Spleen (tissue), 13 donors: ENCODE measurements at places on chromosomes 7 and 10. TPM values are rescaled to one million over a fixed set of nuclear protein-coding genes. Genes with fewer than 3 reads are reported as not detected.

- no peak overlapping the region for H3K27ac ChIP-seq
- no peak for DNase-seq
- H3K27me3 ChIP-seq = no peaks in the 10 kb centered on the region
- no peaks in the 10 kb centered on the region for H3K4me1 ChIP-seq
Observed at GRCh38 chr7:90173127-90173844, 19.0 kb downstream of the STEAP1 start.

- DNase-seq = peak; percentile 31
- H3K4me1 ChIP-seq = no peaks in the 10 kb centered on the region
- H3K27ac ChIP-seq = no peak overlapping the region
- H3K36me3 ChIP-seq = no peaks in the 10 kb centered on the region
- H3K27me3 ChIP-seq = no peaks in the 10 kb centered on the region
Observed at GRCh38 chr10:131555406-131555805, 243.9 kb upstream of the TCERG1L start.

DNA sequence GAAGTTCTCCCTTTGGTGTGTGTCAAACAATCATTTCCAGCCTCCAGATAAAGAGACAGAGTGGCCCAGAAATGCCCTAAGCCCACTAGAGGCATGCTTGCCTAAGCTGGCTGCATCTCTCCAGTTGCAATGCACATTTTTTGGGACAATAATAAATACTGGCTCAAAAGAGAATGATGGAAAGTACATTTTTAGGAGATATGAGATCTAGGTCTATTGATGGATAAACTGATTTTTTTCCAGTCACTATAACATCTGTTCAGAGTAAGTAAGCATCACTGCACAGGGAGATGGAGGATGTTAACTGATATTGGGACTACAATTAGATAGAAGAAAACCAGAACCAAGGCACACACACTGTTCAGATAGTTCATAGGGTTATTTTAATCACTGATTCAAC is 553.0 kb downstream of the GRM8 start:
- H3K4me1 ChIP-seq = no peaks in the 10 kb centered on the region
- no peaks in the 10 kb centered on the region for H3K36me3 ChIP-seq
- H3K27ac ChIP-seq = no peak overlapping the region
- no peak overlapping the region for H3K4me3 ChIP-seq

DNA sequence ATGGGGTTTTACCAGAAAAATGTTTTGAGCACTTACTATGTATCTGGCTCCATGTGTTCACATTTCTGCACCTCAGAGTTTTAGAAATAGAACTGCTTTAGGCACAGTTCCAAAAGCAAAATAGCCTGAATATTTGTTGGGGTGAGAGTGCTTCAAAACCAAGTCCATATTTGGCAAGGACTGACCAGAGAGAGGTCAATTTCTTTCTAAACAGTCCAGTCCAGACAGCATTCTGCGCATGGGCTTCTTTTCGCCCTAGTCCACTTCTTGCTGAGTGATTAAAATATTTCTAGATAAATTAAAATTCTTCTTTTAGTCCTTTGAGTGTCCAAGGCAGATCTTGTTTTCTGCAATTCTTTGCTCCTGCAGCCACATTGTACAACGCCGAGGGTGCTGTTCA is 427.0 kb downstream of the PHTF2 start:
- H3K27me3 ChIP-seq = no peaks in the 10 kb centered on the region
- peak overlapping the region; percentile 29 for H3K27ac ChIP-seq
- H3K4me3 ChIP-seq = no peak overlapping the region
- no peak for DNase-seq

- H3K36me3 ChIP-seq = no peaks in the 10 kb centered on the region
- no peaks in the 10 kb centered on the region for H3K4me1 ChIP-seq
- H3K27me3 ChIP-seq = no peaks in the 10 kb centered on the region
- H3K27ac ChIP-seq = no peak overlapping the region
- no peak overlapping the region for H3K4me3 ChIP-seq
Observed at GRCh38 chr7:84783141-84783778, 403.6 kb downstream of the SEMA3D start.

GRCh38 chr10:106592396-106592795 is 572.1 kb downstream of the SORCS1 start:
- DNase-seq = no peak
- H3K27ac ChIP-seq = no peak overlapping the region
- H3K4me3 ChIP-seq = no peak overlapping the region
- H3K4me1 ChIP-seq = no peaks in the 10 kb centered on the region
- H3K36me3 ChIP-seq = no peaks in the 10 kb centered on the region

GRCh38 chr10:28241741-28242399 is 61.0 kb downstream of the MPP7 start:
- H3K4me1 ChIP-seq = peaks cover 18% of the 10 kb centered on the region
- no peaks in the 10 kb centered on the region for H3K27me3 ChIP-seq
- H3K36me3 ChIP-seq = peaks cover 11% of the 10 kb centered on the region
- H3K27ac ChIP-seq = no peak overlapping the region

DNA sequence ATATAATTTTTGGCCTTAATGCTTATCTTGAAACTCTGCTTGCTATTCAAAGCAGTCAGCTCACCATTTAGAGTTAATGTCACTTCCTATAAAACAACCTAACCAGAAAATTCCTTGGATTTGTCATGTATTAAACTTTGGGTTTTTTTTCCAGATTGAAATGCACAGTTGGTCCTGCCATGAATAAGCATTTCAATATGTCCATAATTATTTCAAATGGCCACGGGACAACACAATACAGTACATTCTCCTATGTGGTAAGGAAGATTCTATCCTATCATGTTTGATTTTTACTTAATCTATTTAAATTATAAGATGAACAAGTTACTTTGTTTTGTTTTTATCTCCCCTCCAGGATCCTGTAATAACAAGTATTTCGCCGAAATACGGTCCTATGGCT is 85.3 kb downstream of the MET start:
- no peak for DNase-seq
- H3K27me3 ChIP-seq = no peaks in the 10 kb centered on the region
- H3K4me1 ChIP-seq = peaks cover 4% of the 10 kb centered on the region
- H3K4me3 ChIP-seq = no peak overlapping the region
- H3K27ac ChIP-seq = no peak overlapping the region

DNA sequence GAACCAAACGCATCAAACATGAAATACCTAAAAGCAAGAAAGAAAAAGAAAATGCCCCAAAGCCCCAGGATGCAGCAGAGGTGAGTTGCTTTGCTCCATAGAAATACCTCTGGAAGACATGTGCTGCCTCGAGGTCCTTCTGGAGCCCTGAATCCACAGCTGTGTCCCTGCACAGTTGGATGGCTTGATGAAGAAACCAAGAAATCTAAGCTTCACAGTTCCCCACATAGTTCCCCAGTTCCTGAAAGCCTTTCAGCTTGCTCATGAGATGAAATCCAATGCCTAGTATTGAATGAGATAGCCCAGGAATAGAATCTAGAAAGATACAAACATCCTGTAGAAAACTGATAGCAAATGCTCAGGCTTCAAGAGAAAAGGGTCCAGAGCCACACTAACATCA is 182.8 kb downstream of the RTKN2 start:
- DNase-seq = no peak
- no peak overlapping the region for H3K4me3 ChIP-seq
- peaks cover 58% of the 10 kb centered on the region for H3K36me3 ChIP-seq
- no peak overlapping the region for H3K27ac ChIP-seq
- H3K27me3 ChIP-seq = no peaks in the 10 kb centered on the region

MCM10 gene
- 3.9 TPM for total RNA-seq

VAX1 gene
- total RNA-seq = not detected

SFTPA1 gene
- not detected for total RNA-seq

GPER1 gene
- total RNA-seq = 4.1 TPM
